ENCODE measurements at places on chromosomes 1 and 21. TPM values are rescaled to one million over a fixed set of nuclear protein-coding genes. Genes with fewer than 3 reads are reported as not detected.

Gene OR2T2
- not detected for total RNA-seq

Gene CFHR3
- 0.93 TPM for total RNA-seq

GRCh38 chr1:169511316-169512005 is 25.7 kb upstream of the SLC19A2 start:
- H3K36me3 ChIP-seq = no peaks in the 10 kb centered on the region
- H3K4me3 ChIP-seq = no peak overlapping the region
- no peak for DNase-seq
- no peaks in the 10 kb centered on the region for H3K27me3 ChIP-seq
- no peaks in the 10 kb centered on the region for H3K4me1 ChIP-seq

DNA sequence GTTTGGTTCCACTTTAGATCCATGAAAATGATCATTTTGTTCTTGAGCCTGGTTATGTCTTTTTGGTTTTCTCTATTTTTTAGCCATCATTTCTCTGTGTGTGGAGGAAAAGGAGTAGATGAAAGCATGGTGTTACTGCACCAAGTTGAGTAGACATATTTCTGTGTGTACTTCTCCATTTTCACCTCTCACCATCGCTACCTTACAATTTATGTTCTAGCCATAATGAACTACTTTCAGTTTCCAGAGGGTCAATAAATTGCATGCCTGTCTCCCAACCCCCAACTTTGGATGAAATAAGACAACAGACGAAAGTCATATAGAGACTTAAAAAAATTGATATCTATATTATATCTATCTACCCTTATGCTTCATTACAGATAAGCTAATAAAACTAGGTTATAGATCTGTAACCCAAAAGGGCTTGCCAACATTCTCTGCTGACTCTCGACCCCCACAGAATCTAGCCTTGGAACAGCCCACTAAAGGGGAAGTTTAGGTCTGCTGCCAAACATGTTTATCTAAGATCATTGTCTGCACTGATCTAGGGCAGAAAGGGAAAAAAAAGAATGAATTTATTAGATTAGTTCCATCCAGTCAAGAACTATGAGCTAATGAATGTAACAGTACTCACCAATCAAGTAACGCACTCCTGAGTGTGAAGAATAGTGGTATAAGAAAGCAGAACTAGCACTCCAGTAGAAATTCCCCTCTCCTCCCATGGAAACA is 7.5 kb upstream of the MAN1A2 start:
- H3K36me3 ChIP-seq = peaks cover 3% of the 10 kb centered on the region
- H3K27me3 ChIP-seq = no peaks in the 10 kb centered on the region
- no peak for DNase-seq
- peaks cover 32% of the 10 kb centered on the region for H3K4me1 ChIP-seq
- peak overlapping the region; percentile 33 for H3K27ac ChIP-seq
- no peak overlapping the region for H3K4me3 ChIP-seq

- no peaks in the 10 kb centered on the region for H3K4me1 ChIP-seq
- H3K36me3 ChIP-seq = no peaks in the 10 kb centered on the region
- no peaks in the 10 kb centered on the region for H3K27me3 ChIP-seq
- H3K4me3 ChIP-seq = no peak overlapping the region
- DNase-seq = no peak
- H3K27ac ChIP-seq = no peak overlapping the region
Observed at GRCh38 chr1:228180271-228180958, 14.8 kb downstream of the IBA57 start.

DNA sequence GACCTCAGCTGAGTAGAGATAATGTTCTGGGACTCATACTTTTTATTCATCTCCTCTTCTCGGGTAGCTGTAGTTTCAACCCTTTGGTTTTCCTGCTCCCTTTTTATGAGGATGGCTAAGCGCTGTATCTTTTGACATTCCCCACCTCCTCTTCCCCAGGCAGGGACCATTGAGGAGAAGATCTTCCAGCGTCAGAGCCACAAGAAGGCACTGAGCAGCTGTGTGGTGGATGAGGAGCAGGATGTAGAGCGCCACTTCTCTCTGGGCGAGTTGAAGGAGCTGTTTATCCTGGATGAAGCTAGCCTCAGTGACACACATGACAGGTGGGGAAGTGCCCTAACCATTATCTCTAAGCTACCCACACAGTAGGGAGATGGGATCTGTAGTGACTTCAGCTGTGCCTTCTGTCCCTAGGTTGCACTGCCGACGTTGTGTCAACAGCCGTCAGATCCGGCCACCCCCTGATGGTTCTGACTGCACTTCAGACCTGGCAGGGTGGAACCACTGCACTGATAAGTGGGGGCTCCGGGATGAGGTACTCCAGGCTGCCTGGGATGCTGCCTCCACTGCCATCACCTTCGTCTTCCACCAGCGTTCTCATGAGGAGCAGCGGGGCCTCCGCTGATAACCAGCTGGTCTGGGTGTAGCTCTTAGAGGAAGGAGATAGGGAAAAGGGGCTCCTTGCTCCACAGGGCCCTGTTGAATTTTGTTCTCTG is 25.6 kb downstream of the LRRC41 start:
- H3K4me1 ChIP-seq = no peaks in the 10 kb centered on the region
- no peaks in the 10 kb centered on the region for H3K27me3 ChIP-seq
- no peak for DNase-seq
- H3K4me3 ChIP-seq = no peak overlapping the region
- no peak overlapping the region for H3K27ac ChIP-seq

DNA sequence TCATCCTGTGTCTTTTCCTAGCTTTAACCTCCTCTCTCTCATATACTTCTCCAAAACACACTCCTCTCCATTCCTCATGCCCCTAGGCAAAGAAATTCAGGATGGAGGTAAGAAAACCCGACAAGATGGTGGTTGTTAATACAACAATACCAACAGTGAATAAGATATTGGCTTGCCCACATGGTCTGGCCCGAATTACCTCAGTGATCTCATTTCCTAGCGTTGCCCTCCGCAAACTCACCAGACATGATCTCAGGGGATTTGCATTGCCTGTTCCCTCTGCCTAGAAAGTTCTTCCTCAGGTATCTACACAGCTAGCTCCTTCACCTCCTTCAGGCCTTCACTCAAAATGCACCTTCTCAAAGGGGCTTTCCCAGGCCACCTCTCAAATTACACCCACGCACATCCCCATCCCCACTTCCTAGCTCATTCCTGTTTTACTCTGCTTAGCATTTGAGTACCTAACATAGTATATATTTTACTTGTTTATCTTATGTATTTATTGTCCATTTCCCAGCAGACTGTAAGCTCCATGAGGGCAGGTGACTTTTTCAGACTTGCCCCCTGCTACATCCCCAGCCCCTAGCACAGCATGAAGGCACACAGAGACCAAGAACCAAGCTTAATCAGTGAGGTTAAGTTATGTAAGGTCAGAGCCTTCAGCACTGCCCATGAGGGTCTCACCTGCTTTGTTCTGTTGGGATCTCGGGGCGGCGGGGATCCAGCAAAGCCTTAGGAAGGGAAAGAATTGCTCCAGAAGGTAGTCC is 10.2 kb upstream of the UBR4 start:
- peaks cover 45% of the 10 kb centered on the region for H3K36me3 ChIP-seq
- no peak overlapping the region for H3K4me3 ChIP-seq
- H3K27me3 ChIP-seq = no peaks in the 10 kb centered on the region
- no peaks in the 10 kb centered on the region for H3K4me1 ChIP-seq
- no peak for DNase-seq

- peaks cover 10% of the 10 kb centered on the region for H3K4me1 ChIP-seq
- no peaks in the 10 kb centered on the region for H3K36me3 ChIP-seq
- H3K4me3 ChIP-seq = no peak overlapping the region
Observed at GRCh38 chr1:86829321-86829720, 84.6 kb downstream of the SELENOF start.

DNA sequence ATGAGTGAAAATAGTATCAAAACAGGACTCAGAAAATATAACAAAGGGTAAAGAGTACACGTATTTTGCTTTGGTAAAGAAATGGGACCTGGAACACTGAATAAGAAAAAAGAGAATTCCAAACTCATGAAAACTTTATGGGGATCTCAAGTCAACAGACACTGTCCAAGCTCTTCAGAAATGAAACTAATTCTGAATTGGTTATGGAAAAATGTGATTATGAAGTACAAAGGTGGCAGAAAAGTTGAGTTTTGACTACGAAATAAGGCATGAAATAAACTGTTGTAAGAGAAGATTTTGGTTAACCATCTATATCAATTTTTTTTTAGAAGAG is 8.4 kb downstream of the EGLN1 start:
- no peak for DNase-seq
- H3K36me3 ChIP-seq = peaks cover 16% of the 10 kb centered on the region
- peak overlapping the region; percentile 70 for H3K27ac ChIP-seq
- H3K27me3 ChIP-seq = no peaks in the 10 kb centered on the region
- H3K4me1 ChIP-seq = peaks cover 41% of the 10 kb centered on the region

DNA sequence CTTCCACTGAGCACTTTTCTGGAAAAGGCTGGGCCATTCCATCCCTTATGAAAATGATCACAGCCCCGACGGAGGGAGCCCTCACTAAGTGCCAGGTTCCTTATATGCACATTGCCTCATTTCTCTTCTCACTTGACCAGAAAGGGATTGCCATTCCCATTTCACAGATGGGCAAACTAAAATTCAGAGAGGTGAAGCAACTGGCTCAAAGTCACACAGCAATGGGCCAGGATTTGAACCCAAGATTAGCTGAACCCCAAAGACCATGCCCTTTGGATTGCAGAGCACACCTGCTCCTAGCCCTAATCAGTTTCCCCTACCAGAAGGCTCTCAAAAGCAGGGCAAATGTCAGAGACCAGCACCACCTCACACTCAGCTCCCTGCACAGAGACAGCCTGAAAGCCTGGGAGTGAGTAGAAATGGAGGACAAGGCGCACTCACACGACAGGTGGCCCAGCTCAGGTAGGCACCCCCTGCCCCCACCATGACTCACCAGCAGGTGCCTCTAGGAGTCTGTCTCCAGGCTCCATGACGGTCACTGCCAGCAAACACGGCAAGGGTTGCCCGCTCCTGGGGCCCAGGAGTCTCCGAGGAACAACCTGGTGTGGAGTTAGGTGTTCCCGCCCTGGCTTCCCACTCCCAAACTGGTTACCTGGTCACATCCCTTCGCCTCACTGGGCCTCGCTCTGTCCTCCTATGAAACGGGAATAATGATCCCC is 21.7 kb downstream of the SDC3 start:
- no peaks in the 10 kb centered on the region for H3K27me3 ChIP-seq
- no peak overlapping the region for H3K4me3 ChIP-seq
- H3K27ac ChIP-seq = peak overlapping the region; percentile 72
- no peak for DNase-seq
- H3K4me1 ChIP-seq = peaks cover 20% of the 10 kb centered on the region

DNA sequence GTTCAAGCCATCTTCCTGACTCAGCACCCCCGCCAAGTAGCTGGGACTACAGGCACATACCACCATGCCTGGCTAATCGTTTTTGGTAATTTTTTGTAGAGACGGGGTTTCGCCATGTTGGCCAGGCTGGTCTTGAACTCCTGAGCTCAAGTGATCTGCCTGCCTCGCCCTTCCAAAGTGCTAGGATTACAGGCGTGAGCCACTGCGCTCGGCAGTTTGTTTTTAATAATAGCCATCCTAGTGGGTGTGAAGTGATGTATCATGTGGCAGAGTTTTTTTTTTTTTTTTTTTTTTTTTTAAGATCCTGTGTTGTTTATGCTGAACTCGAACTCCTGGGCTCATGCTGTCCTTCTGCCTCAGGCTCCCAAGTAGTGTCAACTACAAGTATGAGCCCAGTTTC is 51.8 kb downstream of the SPEN start:
- H3K4me1 ChIP-seq = peaks cover 5% of the 10 kb centered on the region
- no peak overlapping the region for H3K4me3 ChIP-seq
- H3K36me3 ChIP-seq = peaks cover 9% of the 10 kb centered on the region
- H3K27me3 ChIP-seq = no peaks in the 10 kb centered on the region
